ENCODE measurements at places on chromosomes 11 and 22. TPM values are rescaled to one million over a fixed set of nuclear protein-coding genes. Genes with fewer than 3 reads are reported as not detected.

- DNase-seq = peak; percentile 14
These were observed 988 bp downstream of the RPS3 start for GRCh38 chr11:75400146-75400865.

The ZC3H12C gene
- total RNA-seq = 15.8 TPM

GRCh38 chr11:106482917-106483785, 405.7 kb downstream of the AASDHPPT start:
- DNase-seq = peak; percentile 84

The DBX1 gene
- total RNA-seq = not detected

GRCh38 chr11:131533998-131534397, 163.6 kb downstream of the NTM start:
- no peak for DNase-seq

- no peak for DNase-seq
These were observed 2.2 kb downstream of the ZBTB16 start for GRCh38 chr11:114061681-114062049.

DNA sequence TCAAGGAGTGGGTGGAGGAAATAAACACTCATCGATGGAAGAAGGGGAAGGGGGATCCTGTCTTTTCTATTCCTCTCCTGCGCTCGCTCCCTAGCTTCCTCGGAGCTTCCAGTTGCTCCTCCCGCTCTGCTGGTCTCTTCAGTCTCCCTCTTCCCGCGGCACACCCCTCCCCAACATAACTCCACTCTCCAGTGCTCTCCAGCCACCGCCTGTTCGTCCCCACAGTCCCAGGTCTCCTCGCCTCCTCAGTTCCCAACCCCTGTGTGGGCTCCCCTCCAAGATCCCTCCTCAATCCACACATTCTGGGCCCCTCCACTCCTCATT, 438 bp downstream of the ZW10 start:
- DNase-seq = peak; percentile 25

- DNase-seq = peak; percentile 90
These were observed 42.8 kb downstream of the PACS1 start for GRCh38 chr11:66112601-66113499.

GRCh38 chr22:49749227-49749626, 78.4 kb downstream of the BRD1 start:
- DNase-seq = no peak

- DNase-seq = peak; percentile 70
These were observed 12.8 kb upstream of the HYLS1 start for GRCh38 chr11:125874556-125875124.

DNA sequence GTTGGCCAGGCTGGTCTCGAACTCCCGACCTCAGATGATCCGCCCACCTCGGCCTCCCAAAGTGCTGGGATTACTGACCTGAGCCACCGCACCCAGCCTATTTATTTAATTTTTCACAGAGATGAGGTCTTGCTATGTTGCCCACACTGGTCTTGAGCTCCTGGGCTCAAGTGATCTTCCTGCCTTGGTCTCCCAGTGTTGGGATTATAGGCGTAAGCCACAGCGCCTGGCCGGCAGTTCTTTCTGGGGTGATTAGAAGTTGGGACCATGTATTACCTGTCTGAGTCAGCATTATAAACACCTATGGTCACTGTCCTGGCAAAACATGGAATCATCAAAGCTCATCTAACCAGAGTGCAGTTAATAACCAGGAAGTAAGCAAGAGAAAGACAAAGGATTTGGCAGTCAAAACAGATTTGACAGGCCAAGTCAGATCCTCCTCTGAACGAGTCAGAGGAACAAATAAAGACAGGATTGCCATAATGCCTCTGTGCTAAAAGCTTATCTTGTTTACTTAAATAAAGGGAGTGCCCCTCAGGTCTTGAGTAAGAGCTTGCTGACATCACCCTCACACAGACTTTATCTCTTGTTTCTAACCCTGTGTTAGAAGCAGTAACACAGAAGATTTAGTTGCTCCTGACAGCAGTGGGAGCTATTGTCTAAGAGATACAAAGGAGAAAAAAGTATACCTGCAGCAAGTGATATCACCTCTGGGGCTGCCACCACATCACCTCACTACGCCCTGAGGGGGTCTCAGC, 3.7 kb downstream of the SERPIND1 start:
- DNase-seq = peak; percentile 94

- peak; percentile 71 for DNase-seq
These were observed 103.8 kb downstream of the STIM1 start for GRCh38 chr11:3959015-3959902.

DNA sequence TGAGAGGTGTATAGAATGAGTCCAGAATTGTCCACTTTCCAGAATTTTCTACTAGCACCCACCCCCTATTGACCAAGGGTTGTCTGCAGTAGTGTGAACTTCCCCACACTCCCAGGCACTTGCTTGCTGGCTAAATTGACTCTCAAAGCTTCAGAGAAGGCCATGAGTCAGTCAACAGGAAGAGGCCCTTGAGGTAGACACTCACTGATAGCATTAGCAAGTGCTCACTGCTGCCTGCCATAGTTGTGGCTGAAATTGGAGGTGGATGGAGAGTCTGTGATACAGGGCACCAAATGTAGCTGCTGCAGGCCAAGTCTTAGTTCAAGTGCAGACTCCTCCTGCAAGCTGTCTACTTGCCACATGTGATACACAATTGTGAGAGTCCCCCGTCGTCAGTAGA, 156.8 kb downstream of the SPON1 start:
- DNase-seq = no peak

DNA sequence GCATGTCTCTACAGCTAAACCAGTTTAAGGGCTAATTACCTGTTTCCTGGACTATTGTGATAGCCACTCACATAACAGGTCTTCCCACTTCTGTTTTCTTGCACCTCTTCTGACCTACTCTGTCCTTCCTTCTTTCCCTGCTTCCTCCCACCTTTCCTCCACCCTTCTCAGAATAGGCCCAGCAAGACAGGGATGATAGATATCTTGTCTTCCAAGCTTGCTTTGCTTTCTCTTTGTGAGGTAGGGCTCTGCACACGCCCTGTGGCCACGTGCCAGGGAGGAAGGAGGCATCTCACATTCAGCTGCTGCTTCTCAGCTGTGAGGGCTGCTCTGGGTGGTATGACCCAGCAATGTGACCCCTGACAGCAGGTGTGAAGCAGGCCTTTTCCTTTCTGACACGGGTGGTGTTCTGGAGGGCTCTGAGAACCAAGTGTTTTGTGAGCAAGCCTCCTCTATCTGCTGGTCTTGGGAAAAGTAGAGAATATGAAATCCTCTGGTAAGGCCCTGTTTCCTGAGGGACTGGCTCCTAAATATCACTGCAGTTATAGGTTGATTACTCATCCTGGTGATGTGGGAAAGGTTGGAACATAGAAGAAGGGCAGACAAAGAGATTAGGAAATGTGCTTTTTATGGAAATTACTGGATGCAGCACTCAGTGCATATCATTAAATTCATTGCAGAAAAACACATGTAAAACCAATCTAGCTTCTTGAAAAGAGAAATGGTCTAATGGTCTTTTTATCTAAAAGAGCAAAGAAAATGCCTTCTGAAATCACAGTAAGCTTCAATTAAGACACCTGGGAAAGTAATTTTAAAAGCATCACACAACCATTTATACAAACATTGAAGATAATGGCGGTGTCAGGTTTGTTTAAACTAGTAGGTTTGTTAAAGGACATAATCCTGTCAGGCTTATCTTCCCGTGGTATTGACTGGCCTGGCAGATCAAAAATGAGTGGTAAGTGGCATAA, 8.5 kb downstream of the AMOTL1 start:
- DNase-seq = peak; percentile 74

The RNASEH2C gene
- 69.4 TPM for total RNA-seq

GRCh38 chr22:37225481-37225880, 13.2 kb upstream of the SSTR3 start:
- DNase-seq = no peak

DNA sequence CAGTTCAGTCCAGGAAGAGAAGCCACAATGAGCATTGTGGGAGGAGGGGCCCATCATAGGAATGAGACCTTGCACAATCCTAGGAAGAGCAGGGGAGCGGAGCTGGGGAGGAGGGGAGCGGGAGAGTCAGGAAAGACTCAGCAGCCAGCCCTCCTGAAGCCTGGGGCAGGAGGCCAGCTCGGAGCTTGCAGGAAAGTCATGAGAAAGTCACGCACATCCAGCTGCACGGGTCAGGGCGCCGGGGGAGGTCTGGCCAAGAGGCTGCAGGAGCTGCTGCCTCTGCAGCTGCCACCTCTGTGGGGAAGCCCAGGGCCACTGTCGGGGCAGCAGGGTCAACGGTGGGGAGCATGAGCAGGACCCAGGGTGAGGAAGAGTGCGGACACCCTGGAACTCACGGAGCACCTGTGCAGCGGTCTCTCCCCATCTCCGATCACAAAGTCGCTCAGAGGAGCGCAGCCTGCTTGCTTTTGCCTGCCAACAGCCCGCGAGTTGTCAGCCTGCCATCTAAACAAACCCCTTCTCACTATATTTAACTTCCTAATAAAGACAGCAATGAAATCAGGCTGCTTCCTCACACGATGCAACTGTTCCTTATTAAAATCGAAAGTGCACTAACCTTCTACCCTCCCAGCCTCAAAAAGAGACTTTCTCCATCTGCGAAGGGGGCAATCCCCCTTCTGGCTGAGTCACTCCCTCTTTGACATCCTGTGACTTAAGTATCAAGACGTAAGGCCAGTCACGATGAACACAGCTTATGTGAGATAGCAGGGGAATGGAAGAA, 52.9 kb upstream of the RTL6 start:
- peak; percentile 98 for DNase-seq

DNA sequence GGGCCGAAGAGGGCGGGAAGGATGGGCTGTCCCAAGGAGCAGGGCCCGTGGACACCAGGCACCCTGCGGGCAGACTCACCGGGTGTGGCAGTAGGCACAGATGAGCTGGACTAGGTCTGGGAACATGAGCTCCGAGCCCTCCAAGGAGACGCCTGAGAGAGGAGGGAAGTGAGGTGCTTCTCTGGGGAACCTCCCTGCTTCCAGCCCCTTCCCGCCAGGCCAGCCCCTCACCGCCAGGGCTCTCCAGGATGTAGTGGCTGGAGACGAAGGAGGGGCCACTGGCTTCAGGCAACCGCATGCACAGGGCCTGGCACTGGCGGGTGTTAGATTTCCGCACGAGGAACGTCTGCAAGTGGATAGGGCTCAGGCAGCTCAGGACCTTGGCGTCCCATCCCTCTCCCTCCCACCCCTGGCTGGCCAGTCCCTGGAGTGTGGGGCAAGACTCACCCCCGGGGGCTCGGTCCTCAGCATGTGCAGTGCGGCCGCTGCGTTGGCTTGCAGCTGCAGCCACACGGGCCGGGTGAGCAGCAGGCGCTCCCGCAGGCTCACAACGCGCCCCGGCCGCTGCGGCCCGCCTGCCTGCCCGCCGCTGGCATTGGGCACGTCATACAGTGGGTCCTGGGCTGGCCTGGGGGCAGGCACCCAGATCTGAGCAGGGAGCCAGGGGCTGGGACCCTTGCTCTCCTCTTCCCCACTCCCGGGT, 552 bp downstream of the RIN1 start:
- DNase-seq = peak; percentile 59

- DNase-seq = no peak
These were observed 385.1 kb downstream of the CADM1 start for GRCh38 chr11:115119146-115119545.

- no peak for DNase-seq
These were observed 414.0 kb downstream of the MN1 start for GRCh38 chr22:27387561-27387960.

DNA sequence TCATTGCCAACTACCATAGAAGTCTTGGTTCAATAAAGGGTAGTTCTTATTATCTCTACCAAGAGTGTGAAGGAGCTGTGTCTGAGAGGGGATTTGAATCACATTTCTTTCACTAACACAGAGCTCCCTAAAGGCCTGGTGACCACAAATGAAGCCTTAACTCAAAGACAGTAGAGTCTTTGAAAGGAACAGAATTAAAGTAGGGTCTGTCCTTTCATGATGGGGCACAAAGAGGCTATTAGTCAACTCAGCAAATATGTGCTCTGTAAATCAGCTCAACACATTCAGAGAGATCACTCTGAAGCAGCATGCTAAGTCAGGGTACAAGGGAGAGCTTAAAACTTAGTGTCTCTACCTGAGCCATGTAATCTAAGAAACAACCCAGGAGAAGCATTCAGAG, 212.4 kb upstream of the SYN3 start:
- DNase-seq = no peak

DNA sequence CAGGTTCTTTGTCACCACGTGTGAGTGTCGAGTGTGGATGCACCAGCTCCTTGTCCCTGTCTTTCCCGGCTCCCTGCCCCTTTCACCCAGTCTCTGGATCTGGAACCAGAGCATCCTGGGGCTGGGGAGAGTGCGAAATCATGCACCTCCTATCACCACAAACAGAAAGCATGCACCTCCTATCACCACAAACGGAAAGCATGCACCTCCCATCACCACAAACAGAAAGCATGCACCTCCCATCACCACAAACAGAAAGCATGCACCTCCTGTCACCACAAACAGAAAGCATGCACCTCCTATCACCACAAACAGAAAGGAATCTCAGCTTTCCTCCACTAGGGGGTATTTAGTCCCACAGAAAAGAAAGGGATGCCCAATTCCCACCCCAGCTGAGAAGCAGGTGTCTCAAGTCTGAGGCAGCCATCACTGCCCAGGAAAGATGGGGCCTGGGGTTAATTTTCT, 5.9 kb upstream of the GLB1L3 start:
- DNase-seq = no peak

DNA sequence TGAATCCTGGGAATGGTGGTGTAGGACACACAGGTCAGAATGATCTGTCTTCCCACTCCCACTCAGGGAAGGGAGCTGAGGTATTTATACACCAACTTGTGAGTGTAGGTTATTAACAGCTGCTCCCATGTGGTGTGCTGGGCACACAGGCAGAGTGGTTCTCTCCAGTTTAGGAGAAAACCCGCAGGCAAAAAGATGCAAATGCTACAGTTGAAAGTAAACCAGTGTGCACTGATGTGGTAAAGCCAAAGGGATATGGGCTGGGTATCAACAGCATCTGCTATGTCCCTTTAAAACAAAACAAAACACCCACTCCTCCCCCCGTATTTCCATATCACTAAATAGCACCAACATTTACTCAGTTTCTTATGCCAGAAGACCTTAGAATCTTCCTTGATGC, 75.4 kb upstream of the SYT13 start:
- no peak for DNase-seq

The OR5A1 gene
- not detected for total RNA-seq

DNA sequence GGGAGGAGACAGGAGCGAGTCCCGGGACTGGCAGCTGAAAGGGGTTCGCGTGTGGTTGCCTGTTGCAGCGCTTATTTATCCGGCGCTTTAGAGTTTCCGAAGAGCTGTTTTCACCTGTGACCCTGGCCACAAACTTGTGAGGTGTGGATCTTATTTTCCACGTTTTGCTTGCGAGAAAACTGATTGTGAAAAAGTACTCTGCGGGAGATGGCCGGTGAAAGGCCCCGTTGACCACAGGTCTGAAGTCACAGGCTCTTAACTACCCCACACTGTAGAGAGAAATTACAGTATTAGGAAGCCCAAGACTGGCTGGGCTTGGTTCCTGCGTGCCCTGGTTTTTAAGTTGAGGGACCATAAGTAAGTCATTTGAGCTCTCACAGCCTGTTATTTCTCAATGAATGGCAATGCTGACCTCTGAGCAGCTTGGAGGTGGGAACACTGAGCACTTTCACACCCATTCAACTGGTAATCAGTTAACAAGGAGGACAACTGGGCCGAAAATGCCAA, 379 bp upstream of the RAB38 start:
- DNase-seq = peak; percentile 7

GRCh38 chr11:71934213-71934612, 5.4 kb downstream of the RNF121 start:
- no peak for DNase-seq

All from IMR-90 (cell line).